Activated T-helper 1 cell treated with anti-CD3 and anti-CD28 coated beads, Interleukin-12 subunit alpha, Interleukin-12 subunit beta, Interleukin-2, Interleukin-4 antibody, amounts not matched to agents 30 ng/mL and 10 ng/mL and 1 ng/mL, durations not matched to agents 14 hours and 24 hours and 36 hours (primary cell): ENCODE measurements at places on chromosomes 2 and 18. TPM values are rescaled to one million over a fixed set of nuclear protein-coding genes. Genes with fewer than 3 reads are reported as not detected.

DNA sequence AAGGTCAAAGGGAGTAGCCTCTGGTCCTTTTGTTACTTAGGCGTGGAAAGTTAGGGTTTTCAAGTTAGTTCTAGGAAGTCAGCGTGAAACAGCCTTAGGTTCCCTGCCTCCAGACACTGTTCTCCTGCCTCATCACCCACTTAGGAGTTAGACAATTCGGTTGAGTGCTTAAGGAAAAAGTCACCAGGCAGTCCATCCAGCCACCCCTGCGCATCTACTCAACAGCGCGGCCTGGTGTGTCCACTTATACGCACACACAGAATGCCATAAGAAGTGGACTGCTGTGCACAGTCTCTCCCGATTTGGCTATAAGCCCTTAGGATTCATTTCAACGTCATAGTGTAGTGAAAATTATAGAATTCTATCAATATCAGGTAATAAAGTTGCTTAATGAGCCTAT is 470.8 kb upstream of the TNP1 start:
- H3K27ac ChIP-seq, result no peak overlapping the region
- no peaks in the 10 kb centered on the region for H3K4me1 ChIP-seq
- DNase-seq, result no peak

GRCh38 chr2:220270481-220271070 is 643.1 kb downstream of the SLC4A3 start:
- DNase-seq, result no peak
- no peaks in the 10 kb centered on the region for H3K36me3 ChIP-seq
- no peak overlapping the region for H3K27ac ChIP-seq

GRCh38 chr2:197137826-197138477 is 172.6 kb downstream of the ANKRD44 start:
- H3K4me1 ChIP-seq, result peaks cover 80% of the 10 kb centered on the region
- no peaks in the 10 kb centered on the region for H3K27me3 ChIP-seq
- peak overlapping the region; percentile 34 for H3K4me3 ChIP-seq
- no peak for DNase-seq
- H3K36me3 ChIP-seq, result peaks cover 36% of the 10 kb centered on the region

DNA sequence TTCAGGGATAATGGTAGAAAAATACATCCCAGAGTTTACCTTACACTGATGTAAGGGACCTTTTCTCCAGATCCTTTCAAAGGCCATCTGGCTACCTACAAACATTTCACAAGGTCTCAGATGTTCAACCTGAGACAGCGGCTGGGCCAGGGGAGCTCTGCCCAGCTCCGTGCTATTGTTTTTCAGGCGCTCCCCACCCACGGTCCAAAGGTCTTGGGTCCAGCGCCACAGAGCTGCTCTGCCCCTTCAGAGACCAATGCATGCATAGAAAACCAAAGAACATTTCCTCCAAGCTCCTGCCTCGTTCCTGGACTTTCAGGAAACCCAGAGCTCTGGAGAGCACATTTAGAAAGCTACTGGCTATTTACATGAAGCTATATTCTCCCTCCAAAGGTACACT is 40.3 kb downstream of the COPS8 start:
- H3K36me3 ChIP-seq, result no peaks in the 10 kb centered on the region
- H3K27ac ChIP-seq, result no peak overlapping the region
- peaks cover 4% of the 10 kb centered on the region for H3K27me3 ChIP-seq

DNA sequence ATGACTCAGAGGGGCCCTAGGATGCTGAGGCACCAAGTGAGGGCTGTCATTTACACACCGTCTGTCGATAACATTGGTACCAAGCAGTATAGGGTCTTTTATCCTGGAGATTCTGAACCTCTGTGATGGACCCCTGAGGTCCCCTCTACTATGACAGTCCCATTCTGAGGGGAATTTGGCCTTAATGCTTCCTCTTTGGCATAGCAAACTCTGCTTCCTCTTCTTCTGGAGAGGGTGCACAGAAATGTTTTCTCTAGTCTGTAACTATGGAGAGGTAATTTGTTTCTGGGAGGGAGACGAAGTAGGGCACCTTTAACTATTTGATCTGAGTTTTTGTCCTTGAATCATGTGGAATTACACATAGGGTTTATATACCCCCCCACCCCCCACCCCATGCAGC is 44.8 kb downstream of the INPP4A start:
- H3K4me3 ChIP-seq, result no peak overlapping the region
- no peak for DNase-seq
- no peaks in the 10 kb centered on the region for H3K27me3 ChIP-seq
- H3K27ac ChIP-seq, result no peak overlapping the region

GRCh38 chr2:237344942-237345341 is 69.0 kb downstream of the COL6A3 start:
- no peaks in the 10 kb centered on the region for H3K4me1 ChIP-seq
- no peaks in the 10 kb centered on the region for H3K27me3 ChIP-seq
- no peaks in the 10 kb centered on the region for H3K36me3 ChIP-seq
- no peak for DNase-seq

- H3K36me3 ChIP-seq, result no peaks in the 10 kb centered on the region
- peaks cover 6% of the 10 kb centered on the region for H3K27me3 ChIP-seq
- no peaks in the 10 kb centered on the region for H3K4me1 ChIP-seq
- H3K4me3 ChIP-seq, result no peak overlapping the region
- no peak for DNase-seq
These were observed 362.3 kb downstream of the RNF144A start for GRCh38 chr2:7279421-7279949.

DNA sequence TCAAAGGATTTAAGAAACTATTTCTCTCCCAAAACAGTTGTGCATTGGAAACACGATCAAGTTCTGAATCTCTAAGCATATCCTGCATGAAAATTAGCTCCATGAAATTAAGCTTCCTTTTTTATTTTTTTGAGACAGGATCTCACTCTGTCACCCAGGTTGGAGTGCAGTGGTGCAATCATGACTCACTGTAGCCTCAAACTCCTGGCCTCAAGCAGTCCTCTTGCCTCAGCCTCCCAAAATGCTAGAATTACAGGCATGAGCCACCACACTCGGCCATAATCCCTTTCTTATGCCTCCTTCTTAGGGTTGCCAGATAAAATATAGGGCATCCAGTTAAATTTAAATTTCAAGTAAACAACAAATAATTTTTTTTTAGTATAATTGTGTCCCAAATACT is 124.4 kb downstream of the ARL4C start:
- H3K4me1 ChIP-seq, result peaks cover 78% of the 10 kb centered on the region
- peaks cover 9% of the 10 kb centered on the region for H3K36me3 ChIP-seq
- H3K4me3 ChIP-seq, result peak overlapping the region; percentile 78
- DNase-seq, result no peak

DNA sequence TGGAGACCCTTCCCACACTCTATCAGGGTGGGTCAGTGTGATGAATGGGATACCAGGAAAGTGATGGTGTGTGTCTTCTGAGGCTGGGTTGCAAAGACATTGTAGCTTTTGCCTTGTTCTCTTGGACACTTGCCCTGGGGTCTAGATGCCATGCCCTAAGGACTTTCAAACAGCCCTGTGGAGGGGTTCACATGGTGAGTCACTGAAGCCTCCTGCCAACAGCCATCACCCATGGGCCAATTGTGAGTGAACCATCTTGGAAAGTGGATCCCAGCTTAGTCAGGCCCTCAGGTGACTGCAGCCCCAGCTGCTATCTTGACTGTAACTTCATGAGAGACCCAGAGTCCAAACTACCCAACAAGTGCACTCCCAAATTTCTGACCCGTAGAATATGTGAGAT is 25.8 kb upstream of the IGFBP5 start:
- no peak overlapping the region for H3K4me3 ChIP-seq
- no peaks in the 10 kb centered on the region for H3K36me3 ChIP-seq
- H3K4me1 ChIP-seq, result no peaks in the 10 kb centered on the region

GRCh38 chr2:39872748-39873147 is 93.7 kb upstream of the THUMPD2 start:
- H3K4me3 ChIP-seq, result no peak overlapping the region
- H3K36me3 ChIP-seq, result no peaks in the 10 kb centered on the region
- DNase-seq, result no peak
- H3K27me3 ChIP-seq, result peaks cover 3% of the 10 kb centered on the region
- no peak overlapping the region for H3K27ac ChIP-seq
- no peaks in the 10 kb centered on the region for H3K4me1 ChIP-seq

GRCh38 chr2:8475349-8476031 is 206.4 kb upstream of the ID2 start:
- peak overlapping the region; percentile 78 for H3K27ac ChIP-seq
- peaks cover 6% of the 10 kb centered on the region for H3K36me3 ChIP-seq
- H3K27me3 ChIP-seq, result no peaks in the 10 kb centered on the region
- H3K4me1 ChIP-seq, result peaks cover 97% of the 10 kb centered on the region
- DNase-seq, result no peak
- no peak overlapping the region for H3K4me3 ChIP-seq

DNA sequence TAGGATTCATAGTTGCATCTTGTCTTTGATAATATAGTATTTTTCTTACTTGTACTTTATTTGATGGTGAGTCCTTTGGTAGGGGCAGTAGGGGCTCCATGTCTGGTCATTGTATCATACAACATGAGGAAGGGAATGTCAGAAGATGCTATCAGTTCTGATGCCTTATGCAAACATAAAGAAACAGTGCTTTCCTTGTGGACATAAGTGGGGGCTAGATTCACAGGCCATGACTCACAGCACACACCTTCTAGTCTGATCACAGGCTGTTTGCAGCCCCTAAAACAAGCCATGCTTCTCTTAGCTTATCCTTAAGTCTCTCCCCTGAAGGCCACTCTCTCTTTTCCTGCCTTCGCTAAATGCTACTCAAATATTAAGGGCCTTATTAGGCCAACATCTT is 10.7 kb upstream of the SLC14A1 start:
- H3K27ac ChIP-seq, result no peak overlapping the region
- no peak for DNase-seq
- peaks cover 12% of the 10 kb centered on the region for H3K27me3 ChIP-seq
- H3K4me3 ChIP-seq, result no peak overlapping the region
- no peaks in the 10 kb centered on the region for H3K4me1 ChIP-seq

DNA sequence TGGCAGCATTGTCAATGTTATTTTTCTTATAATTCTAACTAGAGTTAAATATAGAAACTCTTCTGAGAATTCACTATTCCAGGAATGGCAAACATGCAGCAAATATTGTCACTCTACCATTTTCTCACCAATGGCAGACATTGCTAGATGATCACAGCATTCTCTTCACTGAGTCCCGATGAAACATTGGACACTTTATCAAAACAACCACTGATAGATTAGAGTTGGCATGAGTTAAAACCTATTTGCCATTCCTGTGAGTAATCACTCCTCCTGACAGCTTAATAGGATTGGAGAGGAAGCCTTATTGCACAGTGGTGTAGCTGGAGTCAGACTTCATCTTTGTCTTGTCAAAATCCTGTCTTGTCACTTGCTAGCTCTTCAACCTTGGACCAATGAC is 163.9 kb upstream of the THUMPD2 start:
- H3K27ac ChIP-seq, result no peak overlapping the region
- peaks cover 37% of the 10 kb centered on the region for H3K4me1 ChIP-seq
- no peaks in the 10 kb centered on the region for H3K27me3 ChIP-seq
- no peak overlapping the region for H3K4me3 ChIP-seq
- no peaks in the 10 kb centered on the region for H3K36me3 ChIP-seq

DNA sequence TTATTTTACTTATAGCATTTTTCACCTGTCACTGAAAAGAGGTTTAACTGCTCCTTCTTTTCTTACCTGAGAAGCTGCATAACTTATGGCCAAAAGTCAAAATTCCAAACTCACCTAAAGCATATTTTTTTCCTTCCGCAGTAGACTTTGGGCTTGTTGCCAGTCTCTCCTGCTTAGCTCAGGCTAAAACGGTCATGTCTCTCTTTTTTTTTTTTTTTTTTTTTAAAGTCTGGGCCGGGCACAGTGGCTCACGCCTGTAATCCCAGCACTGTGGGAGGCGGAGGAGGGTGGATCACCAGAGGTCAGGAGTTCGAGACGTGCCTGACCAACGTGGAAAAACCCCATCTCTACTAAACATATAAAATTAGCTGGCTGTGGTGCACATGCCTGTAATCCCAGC is 113.5 kb downstream of the RTN4 start:
- no peaks in the 10 kb centered on the region for H3K36me3 ChIP-seq
- DNase-seq, result no peak
- H3K27me3 ChIP-seq, result peaks cover 2% of the 10 kb centered on the region
- no peak overlapping the region for H3K27ac ChIP-seq
- no peaks in the 10 kb centered on the region for H3K4me1 ChIP-seq

DNA sequence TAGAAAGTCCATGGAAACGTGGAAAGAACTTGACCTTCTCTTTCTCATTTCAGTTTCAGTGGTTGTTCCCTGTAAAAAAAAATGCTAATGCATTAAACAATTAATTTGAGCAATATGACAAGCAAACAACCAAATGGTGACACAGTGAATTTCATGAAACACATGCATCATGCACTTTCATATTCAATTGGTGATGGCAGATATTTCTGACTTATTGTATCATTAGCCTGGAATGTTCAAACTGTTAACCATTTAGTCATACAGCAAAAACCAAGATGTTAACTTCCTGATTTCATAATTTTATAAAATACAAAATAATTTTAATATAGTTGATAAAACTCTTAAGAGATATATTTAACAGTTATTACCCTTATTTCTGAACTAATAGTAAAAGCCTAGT is 85.5 kb downstream of the SCN1A start:
- no peak overlapping the region for H3K27ac ChIP-seq
- DNase-seq, result no peak
- no peaks in the 10 kb centered on the region for H3K27me3 ChIP-seq
- H3K4me3 ChIP-seq, result no peak overlapping the region

DNA sequence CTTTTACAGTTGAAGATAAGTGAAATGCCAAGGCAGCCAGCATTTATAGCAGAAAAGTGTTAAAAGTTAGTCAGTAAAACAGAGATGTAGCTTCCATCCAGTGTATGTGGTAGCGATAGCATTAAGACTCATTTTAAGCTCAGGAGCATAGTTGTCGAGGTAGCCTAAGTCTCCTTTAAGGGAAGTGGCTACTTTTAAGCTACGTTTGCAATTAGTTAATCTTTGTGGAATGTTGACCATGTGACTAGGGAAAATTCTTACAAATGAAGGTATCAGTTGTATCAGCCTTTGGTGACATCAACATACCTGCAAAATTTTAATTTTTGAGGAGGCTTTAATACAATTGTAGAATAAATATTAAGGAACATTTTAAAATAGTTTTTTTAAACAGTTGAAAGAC is 61.9 kb downstream of the LHCGR start:
- no peak overlapping the region for H3K4me3 ChIP-seq
- H3K4me1 ChIP-seq, result no peaks in the 10 kb centered on the region
- no peak overlapping the region for H3K27ac ChIP-seq
- H3K27me3 ChIP-seq, result peaks cover 2% of the 10 kb centered on the region
- DNase-seq, result no peak

DNA sequence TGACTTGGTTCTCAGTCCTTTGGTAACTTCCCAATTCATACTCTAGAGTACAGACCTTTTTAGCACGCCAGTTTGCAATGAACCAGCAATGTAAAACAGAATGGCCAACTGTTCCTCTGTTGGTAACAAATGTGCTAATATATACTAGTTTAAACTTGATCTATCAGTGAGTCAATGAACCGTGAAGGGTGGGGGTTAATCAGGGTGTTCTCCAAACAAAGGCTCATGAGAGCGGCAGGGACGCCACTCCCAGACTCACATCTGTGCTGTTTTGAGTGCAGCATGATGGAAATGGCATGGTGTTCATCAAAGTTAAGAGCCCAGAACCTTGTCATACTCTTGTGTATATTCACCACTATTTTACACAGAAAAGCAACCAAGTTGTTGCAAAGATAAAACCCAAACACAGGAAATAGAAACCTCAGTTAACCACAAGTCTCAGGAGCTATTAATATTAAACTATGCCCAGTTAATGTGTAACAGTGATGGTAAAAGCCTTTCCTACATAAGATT is 70.3 kb downstream of the CERKL start:
- H3K4me1 ChIP-seq, result peaks cover 14% of the 10 kb centered on the region
- H3K27me3 ChIP-seq, result peaks cover 23% of the 10 kb centered on the region
- DNase-seq, result no peak
- H3K27ac ChIP-seq, result peak overlapping the region; percentile 46

COL5A2 gene
- total RNA-seq, result 0.08 and 0.22 TPM in 2 replicates

NOL4 gene
- not detected in 2 replicates for total RNA-seq

FAM237A gene
- not detected in 2 replicates for total RNA-seq

KCMF1 gene
- total RNA-seq, result 98.1 and 108 TPM in 2 replicates

CXCR2 gene
- not detected in 2 replicates for total RNA-seq

TDRD15 gene
- total RNA-seq, result not detected in 2 replicates

ASAP2 gene
- 0.34 and 1.2 TPM in 2 replicates for total RNA-seq

STEAP3 gene
- 0.07 and 0.13 TPM in 2 replicates for total RNA-seq
